ENCODE measurements at places on chromosomes 12 and 14.

DNA sequence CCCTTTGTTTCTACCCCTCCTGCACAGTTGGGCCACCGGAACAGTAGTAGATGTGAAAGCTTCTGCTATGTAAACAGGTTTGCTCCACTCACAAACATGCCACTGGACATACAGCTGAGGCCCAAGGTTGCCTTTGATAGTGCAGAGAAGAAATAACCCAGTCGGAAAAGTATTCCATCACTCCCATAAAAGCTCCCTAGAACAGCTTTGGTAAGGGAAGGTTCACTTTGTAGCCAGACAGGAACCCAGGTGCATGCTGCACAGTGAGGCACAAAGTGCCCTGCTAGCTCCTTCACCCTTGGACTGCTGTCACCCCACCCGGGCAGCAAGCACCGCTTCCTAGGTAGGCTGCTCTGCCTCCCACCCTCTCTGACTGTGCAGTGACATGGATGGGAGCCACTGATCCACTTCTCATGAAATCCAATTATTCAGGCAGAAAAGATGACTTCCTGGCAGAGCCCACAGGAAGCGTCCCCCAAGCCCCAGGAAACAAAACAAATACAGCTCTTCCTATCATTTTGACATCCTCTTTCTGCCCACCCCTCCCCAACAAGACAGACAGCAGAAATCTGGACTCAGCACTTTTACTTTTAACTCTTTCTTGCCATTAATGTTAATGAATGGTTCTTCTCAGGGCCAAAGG, 100.2 kb downstream of the SRGAP1 start:
- peak; percentile 29 for DNase-seq

DNA sequence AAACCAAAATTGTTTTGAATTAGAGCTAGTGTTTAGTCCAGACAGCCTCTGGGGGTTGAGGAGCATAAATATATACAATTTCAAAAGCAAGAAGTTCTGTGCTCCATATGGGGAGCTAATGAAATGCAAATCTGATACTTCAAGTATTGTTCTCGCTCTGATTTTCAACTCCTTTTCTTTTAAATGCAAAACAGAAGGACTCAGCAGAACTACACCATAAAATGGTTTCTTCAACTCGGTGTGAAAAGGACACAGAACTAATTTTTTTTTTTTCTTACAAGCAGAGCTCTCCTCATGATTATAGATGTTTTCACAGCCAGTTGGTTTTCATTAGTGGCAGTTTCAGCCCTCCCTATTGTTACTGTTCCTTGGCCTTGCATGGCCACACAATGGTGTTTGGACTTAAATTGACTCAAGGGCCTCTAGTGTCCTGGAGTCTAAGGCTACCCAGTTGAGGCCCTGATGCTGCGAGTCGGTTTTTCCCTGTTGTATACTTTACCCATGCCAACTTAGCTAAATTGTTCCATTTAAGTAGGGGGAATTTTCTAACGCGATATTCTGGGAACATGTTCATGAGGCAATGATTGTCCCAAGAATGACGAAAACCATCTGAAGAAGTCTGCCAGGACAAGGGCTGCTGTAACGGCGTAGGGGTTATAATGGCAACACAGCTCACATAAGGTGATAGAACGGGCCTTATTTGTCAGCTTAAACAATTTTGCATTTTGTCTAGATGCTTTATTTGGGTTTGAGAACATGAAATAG, 120.3 kb downstream of the GPR135 start:
- no peak for DNase-seq

- DNase-seq: no peak
These were observed 49.8 kb downstream of the RIN3 start for GRCh38 chr14:92563359-92563758.

GRCh38 chr14:92382677-92383076, 59.7 kb downstream of the SLC24A4 start:
- DNase-seq: no peak

DNA sequence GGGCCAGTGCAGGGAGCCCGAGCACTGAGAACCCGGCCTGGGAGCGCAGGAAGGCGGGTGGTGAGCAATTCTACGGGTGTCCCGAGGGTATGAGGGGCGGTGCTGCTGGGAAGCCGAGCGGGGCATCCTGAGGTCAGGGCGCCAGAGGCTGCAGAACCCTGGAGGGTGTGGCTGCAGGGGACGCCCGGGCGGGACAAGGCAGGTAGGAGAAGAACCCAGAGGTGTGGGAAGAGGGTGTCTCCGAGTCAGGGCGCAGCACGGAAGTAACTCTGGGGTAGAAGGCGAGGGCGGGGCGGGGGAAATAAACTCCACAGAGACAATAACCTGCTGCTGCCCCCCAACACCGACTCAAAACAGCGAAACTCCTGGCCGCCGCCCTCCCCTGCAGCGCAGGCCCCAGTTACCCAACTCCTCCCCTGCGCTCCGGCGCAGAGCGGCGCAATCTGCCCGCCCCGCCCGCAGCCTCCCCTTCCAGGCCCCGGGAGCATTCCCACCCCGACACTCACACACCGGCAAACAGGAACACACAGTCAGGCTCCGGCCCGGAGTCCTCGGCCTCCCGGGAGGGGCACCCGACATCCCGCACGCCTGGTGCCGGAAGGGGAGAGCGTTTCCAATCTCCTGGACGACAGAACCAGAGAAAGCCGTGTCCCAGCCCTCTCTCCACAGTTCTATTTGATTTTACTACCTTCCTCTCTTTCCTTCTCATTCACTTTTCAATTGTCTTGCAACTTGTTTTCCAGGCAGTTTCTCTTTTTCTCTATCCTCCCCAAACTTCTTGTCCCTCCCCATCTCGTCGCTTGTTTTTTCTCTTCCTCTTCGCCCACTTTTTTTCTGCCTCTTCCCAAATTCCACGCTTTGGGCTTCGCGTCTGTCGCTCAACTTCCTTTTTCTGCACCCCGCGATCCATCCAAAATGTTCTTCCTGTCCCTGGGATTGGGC, 2.4 kb downstream of the HRK start:
- no peak for DNase-seq

GRCh38 chr14:58280954-58281787, 17.2 kb upstream of the ARID4A start:
- DNase-seq: no peak

DNA sequence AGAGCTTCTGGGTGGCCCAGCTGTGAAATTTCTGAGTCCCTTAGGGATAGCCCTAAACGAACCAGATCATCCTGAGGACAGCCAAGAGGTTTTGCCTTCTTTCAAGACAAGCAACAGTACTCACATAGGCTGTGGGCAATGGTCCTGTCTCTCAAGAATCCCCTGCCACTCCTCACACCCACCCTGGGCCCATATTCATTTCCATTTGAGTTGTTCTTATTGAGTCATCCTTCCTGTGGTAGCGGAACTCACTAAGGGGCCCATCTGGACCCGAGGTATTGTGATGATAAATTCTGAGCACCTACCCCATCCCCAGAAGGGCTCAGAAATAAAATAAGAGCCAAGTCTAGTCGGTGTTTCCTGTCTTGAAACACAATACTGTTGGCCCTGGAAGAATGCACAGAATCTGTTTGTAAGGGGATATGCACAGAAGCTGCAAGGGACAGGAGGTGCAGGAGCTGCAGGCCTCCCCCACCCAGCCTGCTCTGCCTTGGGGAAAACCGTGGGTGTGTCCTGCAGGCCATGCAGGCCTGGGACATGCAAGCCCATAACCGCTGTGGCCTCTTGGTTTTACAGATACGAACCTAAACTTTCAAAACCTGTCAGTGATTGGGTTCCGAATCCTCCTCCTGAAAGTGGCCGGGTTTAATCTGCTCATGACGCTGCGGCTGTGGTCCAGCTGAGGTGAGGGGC, 38.9 kb downstream of the DAD1 start:
- DNase-seq: no peak

GRCh38 chr12:800401-800800, 48.0 kb downstream of the WNK1 start:
- no peak for DNase-seq

DNA sequence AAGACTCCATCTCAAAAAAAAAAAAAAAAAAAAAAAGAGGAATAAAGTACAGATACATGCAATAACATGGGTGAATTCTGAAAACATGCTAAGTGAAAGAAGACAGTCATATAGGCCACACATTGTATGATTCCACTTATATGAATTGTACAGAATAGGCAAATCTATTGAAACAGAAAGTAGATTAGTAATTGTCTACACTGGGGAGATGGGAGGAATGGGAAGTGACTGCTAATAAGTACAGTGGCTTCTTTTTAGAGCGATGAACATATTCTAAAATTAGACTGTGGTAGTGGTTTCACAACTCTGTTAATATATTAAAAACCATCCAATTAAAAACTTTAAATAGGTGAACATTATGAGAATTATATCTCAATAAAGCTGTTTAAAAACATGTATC, 74.4 kb downstream of the ANKS1B start:
- DNase-seq: no peak

DNA sequence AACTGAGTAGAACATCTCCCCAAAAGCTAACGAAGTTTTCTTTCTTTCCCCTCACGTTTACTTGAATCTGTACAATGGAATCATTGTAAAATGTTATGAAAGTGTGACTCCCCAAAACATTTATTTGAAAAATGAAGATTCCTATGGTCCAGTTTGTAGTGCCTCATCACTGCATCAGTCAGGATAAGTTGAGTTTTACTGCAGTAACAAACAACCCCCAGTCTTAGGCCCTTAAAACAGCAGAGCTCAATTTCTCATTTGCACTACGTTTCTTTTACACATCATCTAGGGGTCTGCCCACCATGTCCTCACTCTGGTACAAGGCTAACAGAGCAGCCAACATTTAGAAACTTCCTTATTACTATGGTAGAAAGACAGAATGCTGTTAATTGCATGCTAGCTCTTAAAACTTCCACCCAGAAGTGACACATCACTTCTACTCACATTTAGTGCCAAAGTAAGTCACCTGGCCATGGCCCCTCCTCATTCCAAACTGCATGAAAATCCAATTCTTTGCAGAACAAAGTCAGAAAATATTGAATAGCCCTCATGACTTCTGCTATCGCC, 546.4 kb downstream of the MED13L start:
- no peak for DNase-seq

GRCh38 chr12:53862206-53862605, 76.4 kb upstream of the HOXC13 start:
- no peak for DNase-seq

GRCh38 chr14:101137234-101137633, 233.7 kb upstream of the RTL1 start:
- no peak for DNase-seq

- DNase-seq: no peak
These were observed 109.7 kb upstream of the VASH1 start for GRCh38 chr14:76651410-76652055.

DNA sequence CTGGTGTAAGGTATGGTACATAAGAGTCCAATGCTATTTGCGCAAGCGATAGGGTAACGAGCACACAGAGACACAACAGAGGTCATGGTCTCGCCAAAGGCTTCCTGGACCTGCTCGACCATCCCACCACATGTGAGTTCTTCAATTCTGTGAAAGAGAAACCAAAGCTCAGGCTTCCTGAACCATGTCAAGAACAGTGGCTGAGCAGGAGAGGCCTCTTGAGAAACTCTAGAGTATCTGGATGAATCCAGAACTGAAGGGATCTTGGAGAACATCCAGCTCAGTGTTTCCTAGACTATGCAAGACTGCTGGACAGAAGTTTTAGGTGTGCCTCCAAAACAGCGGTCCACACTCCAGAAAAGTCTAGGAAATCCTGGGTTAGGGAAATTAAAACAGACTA, 114.5 kb downstream of the TRAFD1 start:
- DNase-seq: no peak

DNA sequence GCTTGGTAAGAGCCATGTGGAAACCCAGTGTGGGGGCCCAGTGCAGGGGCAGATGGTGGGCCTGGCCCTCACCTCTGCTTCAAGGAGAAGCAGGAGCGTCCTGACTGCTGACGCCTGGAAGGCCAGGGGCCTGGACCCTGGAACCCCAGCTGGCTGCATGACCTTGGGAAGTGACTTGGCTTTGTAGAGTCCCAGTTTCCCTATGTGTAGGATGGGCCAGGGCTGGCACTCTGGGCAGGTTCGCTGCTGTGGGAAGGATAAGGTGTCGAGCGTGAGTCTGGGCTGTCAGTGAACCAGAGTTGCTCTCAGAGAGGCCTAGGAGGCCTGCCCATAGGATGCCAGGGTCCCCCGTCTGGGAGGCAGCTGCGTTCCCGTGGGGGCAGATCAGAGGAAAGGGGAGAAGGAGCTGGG, 43.2 kb downstream of the TRAFD1 start:
- DNase-seq: no peak

GRCh38 chr14:104516906-104517305, 62.7 kb upstream of the C14orf180 start:
- peak; percentile 58 for DNase-seq

GRCh38 chr14:61542848-61543790, 152.2 kb upstream of the HIF1A start:
- DNase-seq: no peak

- no peak for DNase-seq
These were observed 148.7 kb downstream of the BCL11B start for GRCh38 chr14:99123208-99123870.

DNA sequence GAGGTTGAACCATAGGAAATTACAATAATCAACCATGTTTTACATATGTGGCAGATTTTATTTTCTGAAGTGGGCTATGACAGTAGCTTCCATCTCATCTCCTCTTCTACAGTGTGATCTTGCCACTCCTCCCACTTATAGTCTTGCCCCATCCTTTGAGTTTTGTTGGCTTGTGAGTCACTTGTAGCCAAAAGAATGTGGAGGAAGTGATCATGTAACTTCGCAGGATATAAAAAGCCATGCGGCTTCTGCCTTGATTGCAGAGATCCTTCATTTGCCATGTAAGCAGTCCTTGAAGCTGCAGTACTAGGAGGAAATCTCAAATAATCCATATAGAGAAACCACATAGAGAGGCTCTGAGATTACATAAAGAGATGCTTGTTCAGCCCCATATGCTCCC, 13.7 kb upstream of the ZNF84 start:
- DNase-seq: no peak

GRCh38 chr12:41485203-41485602, 297.1 kb downstream of the PDZRN4 start:
- no peak for DNase-seq

DNA sequence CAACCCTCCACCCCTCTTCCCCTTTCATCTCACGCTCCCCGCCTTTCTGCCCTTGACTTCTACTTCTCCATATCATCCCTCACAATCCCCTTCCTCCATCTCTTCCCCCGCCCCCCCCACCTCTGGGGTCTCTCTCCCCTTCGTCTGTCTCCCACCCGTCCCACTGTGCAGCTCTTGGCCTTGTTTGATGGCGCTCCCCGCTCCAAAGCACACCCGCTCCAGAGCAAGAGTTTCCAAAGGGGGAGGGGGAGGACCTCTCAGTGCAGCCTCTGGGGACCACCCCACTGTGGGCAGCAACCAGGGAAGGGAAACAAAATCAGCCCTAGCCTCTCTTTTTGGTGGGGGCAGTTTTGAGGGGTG, 774 bp downstream of the CHGA start:
- DNase-seq: no peak

GRCh38 chr14:77436042-77436441, 12.7 kb upstream of the NOXRED1 start:
- no peak for DNase-seq

Data from NCI-H446 treated with DMSO at 0.1 percent for 48 hours (cell line).